Foreskin melanocyte (primary cell): ENCODE measurements at places on chromosomes 4 and X.

- DNase-seq = no peak
Measured at GRCh38 chr4:67575232-67576058, 16.9 kb downstream of the STAP1 start.

GRCh38 chrX:69305333-69306062 is 140.2 kb upstream of the PJA1 start:
- no peak for DNase-seq

GRCh38 chr4:153096344-153096743 is 107.9 kb upstream of the TRIM2 start:
- DNase-seq = no peak

DNA sequence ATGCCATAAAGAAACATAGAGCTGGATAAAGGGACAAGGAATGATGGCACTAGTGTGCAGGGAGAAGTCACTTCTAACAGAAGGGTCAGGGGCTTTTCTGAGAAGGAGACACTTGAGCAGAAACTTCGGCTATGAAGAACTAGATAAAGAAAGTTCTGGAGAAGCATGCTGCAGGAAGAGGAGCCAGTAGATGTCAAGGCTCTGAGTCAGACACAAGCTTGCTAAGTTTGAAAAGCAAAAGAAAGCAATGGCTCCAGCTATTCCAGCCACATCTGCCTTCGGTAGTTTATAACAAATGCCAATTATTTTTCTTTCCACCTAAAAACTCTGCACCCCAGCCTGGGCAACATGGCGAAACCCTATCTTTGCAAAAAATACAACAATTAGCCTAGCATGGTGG is 7.5 kb downstream of the NUDT6 start:
- no peak for DNase-seq

GRCh38 chr4:82473621-82474164 is 43.3 kb downstream of the ENOPH1 start:
- no peak for DNase-seq

DNA sequence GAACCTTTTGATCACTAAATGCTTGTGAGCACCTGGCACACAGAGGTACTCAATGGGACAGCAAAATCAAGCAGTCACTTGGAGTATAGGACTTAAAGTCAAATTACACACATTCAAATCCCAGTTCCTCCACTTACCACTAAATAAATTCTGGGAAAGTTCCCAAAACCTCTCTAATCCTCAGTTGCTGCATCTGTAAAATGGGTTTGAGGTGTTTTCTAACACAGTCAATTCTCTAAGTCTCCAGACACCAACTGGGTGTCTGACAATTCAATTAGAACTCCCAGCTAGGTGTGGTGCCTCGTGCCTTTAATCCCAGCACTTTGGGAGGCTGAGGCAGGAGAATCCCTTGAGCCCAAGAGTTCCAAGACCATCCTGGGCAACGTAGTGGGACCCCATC is 19.0 kb downstream of the QDPR start:
- DNase-seq = no peak

- DNase-seq = no peak
Measured at GRCh38 chrX:110419512-110419911, 60.9 kb downstream of the RTL9 start.

GRCh38 chr4:145613566-145614232 is 5.5 kb upstream of the MMAA start:
- no peak for DNase-seq

- DNase-seq = no peak
Measured at GRCh38 chrX:78534221-78534620, 124.9 kb downstream of the RTL3 start.

- peak; percentile 29 for DNase-seq
Measured at GRCh38 chr4:70505151-70505748, 13.1 kb upstream of the AMTN start.

- no peak for DNase-seq
Measured at GRCh38 chrX:153769865-153770600, 6.0 kb downstream of the PLXNB3 start.

DNA sequence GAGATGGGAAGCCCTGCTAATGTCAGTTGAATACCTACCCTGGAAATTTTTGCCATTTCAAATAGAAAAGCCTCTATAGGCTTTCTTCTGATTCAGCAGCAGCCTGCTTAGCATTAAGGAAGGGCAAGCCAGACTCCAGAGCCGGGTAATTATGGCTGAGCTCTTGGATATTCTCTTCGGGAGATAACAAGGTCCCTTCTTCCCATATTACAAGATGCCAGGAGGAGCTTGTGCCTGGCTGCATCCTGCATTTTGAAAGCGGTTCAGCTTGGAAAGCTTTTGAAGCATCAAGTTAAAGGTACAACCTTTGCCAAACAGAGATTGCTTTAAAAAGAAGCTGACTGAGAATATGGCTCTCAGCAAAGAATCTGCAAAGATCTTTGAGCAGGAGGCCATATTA is 399.6 kb upstream of the RPS6KA3 start:
- no peak for DNase-seq

DNA sequence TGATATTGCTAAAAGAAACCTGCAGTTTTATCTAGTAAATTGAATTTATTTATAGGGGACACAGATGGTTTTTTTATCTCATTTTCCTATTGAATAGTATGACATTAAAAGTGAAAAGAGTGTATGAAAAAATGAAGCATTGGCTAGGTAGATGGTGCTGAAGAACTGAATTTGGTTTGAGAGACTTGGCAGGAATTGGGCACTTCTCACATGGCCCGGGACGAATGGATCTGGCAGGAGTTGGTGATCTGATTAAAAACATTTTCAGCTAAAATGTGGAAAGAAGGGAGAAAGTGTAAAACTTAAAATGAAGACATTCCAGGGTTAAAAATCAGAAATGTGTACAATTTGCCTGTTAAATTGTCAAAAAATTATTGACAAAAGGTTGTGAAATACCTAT is 1088.5 kb upstream of the PABPC4L start:
- no peak for DNase-seq

DNA sequence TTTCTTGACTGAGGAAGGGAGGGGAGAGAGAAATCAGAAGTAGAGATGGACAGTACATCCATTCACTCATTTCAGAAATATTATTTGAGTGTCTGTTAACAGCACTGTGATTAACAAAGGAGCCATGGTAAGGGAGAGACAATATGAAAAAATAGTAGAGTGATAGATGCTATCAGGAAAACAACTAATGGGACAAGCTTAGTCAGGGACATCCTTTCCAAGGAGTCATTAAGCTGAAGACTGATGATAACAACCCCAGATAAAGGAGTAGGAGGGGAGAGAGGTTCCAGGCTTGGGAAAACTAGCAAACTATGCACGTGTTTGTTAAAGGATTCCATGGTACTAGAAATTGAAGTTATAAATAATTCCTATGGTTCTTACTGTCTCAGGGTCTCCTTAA is 122.2 kb downstream of the CBR4 start:
- DNase-seq = no peak

- no peak for DNase-seq
Measured at GRCh38 chrX:106300656-106301055, 132.6 kb downstream of the PWWP3B start.

DNA sequence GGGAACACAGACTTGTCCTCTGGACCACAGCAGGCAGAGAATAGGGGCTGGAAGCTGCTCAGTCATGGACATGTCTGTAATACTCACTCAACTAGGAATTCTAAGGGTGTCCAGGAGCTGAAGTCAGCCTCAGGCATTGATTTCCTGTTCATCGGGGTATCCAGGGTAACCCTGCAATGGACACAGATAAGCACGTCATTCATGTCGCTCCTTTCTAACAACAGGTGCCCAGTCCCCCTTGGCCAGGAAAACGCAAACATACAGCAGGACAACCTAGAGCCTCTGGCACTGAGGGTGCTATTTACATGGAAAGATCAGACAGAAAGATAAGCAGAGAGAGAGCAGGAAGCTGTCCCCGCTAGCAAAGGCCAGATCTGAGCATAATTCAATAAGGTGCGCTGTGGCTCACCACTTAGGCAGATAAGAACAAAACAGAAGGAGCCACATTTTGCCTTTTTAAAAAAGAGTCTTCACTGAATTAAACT is 21.3 kb downstream of the QDPR start:
- DNase-seq = no peak

DNA sequence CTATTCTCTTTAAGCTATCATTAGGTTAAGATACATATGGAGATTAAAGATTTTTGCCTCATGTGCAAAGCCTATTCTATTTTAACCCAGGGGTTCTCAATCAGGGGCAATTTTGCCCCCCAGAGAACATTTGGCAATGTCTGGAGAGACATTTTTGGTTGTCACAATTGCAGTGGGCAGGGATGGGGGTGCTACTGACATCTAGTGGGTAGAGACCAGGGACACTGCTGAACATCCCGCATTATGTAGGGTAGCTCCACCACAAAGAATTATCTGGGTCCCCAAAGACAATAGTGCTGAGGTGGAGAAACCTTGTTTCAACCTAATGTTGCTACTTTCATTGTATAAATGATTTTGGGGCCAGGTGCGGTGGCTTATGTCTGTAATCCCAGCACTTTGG is 13.2 kb upstream of the CA5B start:
- DNase-seq = no peak

- no peak for DNase-seq
Measured at GRCh38 chrX:119505945-119506344, 37.7 kb downstream of the SLC25A5 start.

DNA sequence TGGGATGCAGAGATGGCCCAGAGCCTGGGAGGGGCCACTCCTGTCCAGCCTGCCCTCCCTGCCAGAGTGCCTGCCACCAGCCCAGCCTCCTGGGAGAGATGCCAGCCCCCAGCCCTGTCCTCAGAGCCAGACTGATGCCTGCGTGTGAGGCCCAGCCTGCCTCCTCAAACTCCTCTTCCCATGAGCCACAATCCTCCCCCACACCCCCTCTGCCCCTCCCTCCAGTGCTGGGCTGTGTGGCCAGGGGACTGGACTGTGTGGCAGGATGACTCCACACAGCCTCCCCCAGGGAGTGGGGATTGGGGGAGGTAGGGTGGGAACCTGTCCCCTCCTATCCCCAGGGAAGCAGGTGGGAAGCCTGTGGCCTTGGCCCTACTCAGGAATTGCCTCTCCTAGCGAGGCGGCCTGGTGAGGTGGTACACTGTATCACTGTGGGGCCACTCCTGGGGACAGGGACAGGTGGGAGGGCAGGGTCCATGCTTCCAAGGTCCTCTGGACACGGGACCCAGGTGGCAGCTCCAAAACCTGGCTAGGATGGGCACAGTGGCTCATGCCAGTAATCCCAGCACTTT is 4.3 kb upstream of the SH3BP2 start:
- no peak for DNase-seq

GRCh38 chr4:24988776-24989175 is 42.0 kb downstream of the LGI2 start:
- peak; percentile 91 for DNase-seq

- DNase-seq = no peak
Measured at GRCh38 chrX:6904156-6904555, 243.4 kb upstream of the STS start.

- peak; percentile 12 for DNase-seq
Measured at GRCh38 chr4:11843340-11843739, 414.6 kb upstream of the HS3ST1 start.

- peak; percentile 19 for DNase-seq
Measured at GRCh38 chr4:139015948-139016471, 429 bp downstream of the NOCT start.

- no peak for DNase-seq
Measured at GRCh38 chr4:123380728-123381716, 15.6 kb upstream of the SPRY1 start.

DNA sequence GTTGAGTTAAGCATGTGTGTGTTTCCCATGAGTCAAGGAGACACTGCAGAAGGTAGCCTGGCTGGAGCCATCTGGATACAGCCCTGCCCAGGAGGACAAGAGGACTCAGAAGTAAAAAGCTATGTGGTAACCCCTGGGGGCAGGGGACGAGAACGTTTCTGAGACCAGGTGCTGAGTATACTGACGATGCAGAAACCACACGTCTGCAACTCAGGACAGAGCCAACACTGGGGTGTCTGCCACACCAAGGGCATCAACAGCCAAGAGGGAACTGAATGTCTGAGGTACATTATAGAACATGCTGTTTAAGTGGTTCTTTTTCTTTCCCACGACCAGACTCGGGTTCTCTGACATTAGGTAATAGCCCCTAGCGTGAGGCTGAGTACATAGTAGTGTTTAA is 94.1 kb upstream of the GPR34 start:
- no peak for DNase-seq

GRCh38 chr4:82515705-82516104 is 46.1 kb downstream of the TMEM150C start:
- peak; percentile 87 for DNase-seq

GRCh38 chr4:23374259-23374658 is 515.6 kb downstream of the PPARGC1A start:
- no peak for DNase-seq

DNA sequence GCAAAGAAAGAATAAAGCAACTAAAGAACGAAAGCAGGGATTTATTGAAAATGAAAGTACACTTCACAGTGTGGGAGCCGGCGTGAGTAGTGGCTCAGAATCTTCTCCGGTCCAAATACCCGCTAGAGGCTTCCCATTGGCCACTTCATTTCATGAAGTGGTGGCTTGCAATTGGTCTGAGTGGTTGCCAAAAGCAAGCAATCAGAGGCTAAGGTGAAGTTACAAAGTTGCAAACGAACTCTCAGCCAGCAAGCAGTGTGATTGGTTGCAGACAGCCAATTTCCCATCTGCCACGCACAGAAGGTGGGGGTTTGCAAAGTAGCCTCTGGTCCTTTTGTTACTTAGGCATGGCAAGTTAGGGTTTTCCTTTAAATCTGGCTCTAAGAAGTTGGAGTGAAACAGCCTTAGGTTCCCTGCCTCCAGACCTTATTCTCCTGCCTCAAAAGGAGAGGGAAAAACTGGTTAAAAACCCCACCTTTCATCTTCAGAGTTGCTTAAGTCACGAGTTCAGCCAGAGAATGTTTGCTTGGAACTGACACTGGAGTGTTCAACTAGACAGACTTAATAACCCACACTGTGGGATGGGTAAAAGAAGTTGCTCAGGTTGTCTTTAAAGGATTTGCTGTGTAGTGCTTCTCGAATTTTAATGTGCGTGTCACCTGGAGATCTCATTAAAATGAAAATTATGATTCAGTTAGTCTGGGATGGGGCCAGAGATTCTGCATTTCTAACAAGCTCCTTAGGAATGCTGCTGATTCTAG is 6.9 kb upstream of the CLOCK start:
- no peak for DNase-seq

GRCh38 chrX:136630881-136631280 is 17.1 kb upstream of the CD40LG start:
- DNase-seq = no peak

DNA sequence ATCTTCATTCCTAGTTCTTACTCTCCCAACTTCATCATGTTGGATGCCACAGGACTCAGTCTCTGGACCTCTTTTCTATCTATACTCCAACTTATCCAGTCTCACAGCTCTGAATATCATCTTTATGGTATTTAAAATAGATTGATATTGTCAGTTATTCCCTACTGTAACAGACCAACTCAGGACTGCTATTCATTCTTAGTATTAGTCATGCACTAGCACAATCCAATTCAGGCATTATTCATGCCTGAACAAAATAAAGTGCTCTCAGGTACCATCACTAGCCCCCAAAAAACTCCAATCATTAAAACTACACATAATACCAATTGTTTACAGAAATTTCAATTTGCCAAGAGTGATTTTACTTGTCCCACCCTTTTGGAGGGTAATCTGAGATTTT is 37.7 kb downstream of the FRYL start:
- DNase-seq = no peak
